Retinal pigment epithelial cell (primary cell): ENCODE measurements at places on chromosomes 6 and 20.

DNA sequence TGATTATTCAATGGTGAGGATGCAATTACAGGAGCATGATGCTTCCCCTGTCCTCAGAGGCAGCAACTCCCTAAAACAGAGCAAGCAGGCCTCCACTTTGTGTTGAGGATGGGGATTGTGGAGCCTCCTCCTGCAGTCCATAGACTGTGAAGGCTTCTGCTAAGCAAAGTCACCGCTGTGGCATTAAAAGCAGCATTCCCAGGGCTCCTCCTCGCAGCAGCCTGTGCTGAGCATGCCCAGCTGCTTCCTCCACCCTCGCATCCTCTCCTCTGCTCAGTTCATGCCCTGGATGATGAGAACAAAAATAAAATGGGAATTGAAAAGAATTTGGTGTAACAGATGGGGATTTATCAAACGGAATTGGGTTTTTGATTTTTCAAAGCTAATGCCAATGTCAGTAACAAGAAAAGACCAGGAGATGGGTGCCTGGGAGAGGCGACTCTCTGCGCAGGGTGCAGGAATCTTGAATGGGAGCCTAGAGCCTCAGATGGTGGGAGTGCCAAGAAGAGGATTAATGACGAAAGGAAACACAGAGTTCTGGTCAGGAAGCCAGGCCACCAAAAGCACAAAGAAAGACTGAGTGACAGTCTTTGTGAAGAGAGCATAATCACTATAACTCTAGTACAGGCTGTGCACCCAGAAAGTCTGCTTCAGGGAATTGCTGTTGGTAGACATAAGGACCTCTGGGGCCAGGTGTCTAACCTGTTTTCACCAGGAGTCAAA is 347.6 kb downstream of the TPBG start:
- DNase-seq = no peak

DNA sequence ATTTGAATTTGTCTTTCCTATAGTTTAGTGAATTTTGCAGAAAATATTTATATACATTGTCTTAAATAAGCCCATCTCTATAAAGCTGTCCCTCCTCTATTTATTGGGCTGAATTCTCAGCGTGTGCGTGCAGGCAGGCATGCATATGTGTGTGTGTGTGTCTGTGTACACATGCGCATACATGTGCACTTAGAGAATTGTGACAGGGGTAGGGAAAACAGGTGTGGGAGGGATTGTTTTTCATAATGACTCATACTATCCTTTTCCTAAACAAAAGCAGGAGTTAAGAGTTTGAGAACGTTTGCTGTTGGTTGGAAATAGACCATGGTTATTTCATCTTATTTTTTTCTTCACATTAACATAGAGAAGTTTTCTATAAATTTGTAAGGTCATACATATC is 43.4 kb upstream of the FABP7 start:
- no peak for DNase-seq

DNA sequence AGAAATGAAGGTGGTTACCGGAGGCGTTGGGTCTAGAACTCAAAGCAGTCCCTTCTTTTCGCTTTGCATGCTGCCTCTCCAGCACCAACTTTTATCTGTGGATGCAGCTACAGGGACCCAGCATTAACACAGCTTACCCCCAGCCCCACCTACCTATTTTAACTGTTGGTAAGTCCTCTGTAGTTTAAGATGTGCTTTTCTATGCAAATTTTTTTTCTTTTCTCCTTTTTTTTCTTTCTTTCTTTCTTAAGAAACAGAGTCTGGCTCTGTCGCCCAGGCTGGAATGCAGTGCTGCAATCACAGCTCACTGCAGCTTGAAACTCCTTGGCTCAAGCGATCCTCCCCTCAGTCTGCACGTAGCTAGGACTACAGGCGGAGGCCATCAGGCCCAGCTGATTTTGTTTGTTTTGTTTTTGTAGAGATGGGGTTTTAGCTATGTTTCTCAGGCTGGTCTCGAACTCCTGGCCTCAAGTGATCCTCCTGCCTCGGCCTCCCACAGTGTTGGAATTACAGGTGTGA is 6.5 kb upstream of the USP45 start:
- peak; percentile 19 for DNase-seq

GRCh38 chr6:85157311-85157710 is 292.6 kb upstream of the NT5E start:
- no peak for DNase-seq
